C1 segment of cervical spinal cord (tissue), 14 donors: ENCODE measurements at places on chromosomes 6 and 20.

DNA sequence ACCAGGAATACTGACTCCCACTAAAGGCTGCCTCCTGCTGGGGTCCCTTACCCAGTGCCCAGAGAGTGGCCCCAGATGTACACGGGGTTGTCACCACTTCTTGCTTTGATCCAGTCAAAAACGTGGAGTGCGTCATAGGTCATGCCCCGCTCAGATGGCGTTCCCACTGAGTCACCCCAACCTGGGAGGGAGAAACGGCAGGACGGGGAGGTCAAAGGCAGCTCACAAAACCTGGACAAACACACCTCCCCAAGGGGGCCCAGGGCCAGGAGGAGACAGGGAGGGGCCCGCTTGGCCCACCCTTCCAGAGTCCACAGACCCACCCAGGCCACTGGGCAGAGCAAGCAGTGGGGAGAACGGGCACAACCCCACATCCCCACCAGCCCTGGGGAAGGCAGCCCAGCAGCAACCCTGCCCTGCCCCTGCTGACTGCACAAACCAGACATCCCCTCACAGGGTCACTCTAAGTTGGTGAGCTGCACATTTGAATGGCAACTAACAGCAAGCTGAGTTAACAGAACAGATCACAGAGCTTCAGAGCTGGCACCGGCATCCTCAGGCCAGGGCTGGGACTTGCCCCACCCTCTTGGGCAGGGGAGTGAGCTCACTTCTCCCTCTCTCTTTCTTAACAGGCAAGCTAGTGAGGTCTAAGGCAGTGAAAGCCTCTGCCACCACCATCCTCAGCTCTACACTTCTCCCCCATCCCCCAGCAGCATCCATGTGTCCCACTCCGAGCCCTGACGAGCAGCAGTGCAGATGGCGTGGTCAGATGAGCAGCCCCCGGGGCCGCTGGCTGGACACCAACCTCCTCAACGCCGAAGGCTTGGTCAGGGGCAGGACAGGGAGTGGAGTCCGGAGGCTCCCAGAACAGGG lies 61.7 kb downstream of the PYGB start:
- DNase-seq = no peak

- no peak for DNase-seq
These were observed 238.9 kb downstream of the TBC1D7 start for GRCh38 chr6:13089296-13089994.

DNA sequence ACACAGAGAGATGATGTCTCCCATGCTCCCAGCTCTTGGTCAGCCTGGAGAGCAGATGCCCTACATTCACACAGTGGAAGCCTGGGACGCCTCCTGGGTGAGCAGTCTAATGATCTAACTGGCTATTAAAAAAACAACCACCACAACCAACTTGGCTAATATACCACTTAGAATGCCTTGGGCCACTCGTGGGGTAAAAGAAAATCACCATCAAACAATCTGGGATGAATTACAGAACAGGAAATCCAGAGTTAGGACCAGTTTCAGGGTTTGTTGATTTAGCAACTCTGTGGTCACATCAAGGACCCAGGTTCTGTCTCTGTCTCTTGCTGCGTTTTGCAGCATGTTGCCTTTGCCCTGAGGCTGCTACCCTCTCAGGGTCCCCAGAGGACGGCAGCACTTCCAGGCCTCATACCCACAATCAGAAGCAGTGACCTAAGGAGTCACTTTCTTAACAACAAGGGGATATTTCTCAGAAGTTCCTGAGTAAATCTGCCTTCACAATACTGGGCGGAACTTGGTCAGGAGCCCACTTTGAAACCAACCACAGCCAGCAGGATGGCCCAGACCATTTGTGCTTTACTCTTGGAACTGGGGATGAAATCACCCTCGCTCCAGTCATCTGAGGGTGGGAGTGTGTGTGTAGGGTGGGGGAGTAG lies 118.7 kb downstream of the CLIC5 start:
- DNase-seq = no peak

GRCh38 chr6:170106906-170107525 lies 183.9 kb downstream of the DLL1 start:
- DNase-seq = no peak

- DNase-seq = no peak
These were observed 76.0 kb downstream of the MKKS start for GRCh38 chr20:10357974-10358373.

GRCh38 chr20:58682656-58683531 lies 9.7 kb upstream of the NPEPL1 start:
- DNase-seq = no peak

DNA sequence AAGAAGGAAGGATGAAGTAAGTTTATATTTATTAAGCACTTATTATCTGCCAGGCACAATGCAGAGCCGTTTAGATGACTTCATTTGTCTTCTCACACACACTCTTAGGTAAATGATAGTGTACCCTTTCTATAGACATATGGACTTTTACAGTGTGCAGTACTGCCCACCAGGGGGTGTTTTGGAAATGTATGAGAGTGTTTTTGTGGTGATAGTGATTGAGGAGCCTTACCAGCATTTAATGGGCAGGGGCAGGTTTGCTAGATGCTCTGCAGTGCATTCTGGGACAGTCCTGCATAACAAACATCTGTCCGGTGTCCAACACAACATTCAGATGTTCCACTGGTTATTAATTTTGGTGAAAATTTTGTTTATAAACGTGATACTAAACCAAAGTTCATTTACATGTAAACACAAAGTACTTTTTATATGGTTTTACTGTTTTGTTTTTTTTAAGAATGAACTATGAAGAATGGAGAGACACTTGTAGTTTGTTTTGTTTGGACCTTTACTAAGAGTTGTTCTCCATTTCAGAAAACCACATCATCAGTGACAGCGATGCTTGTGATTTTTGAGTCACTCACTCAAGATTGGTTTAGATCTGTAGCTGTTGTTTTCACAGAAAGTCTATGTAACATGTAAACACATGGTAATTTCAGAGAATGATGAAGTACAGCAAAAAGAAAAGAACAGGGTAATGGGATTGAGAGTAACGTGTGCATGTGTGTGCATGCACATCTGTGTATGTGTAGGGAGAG lies 19.9 kb downstream of the KCNS1 start:
- no peak for DNase-seq

GRCh38 chr6:157809613-157810012 lies 13.4 kb upstream of the SNX9 start:
- no peak for DNase-seq

DNA sequence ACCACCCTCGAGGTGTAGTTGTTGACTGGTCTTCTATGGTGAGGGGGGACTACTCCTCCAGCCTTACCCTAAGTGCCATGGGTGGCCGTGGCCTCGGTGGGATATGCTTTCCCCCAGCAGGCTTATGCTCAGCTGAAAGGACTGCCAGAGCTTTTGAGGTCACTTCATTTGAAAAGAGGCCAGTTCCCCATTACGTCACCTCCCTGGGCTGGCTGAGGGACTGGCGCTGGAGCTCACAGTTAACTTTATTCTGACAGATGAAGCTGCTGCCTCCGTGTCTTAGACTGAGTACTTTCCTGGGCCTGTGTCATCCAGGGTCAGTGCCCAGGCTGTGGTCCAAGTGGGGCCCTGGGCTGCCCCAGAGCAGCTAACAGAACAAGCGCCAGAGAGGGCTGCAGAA lies 42.8 kb upstream of the PCMTD2 start:
- DNase-seq = peak; percentile 19

GRCh38 chr6:123518441-123519188 lies 118.1 kb downstream of the TRDN start:
- no peak for DNase-seq

- DNase-seq = no peak
These were observed 74.7 kb downstream of the PTCHD4 start for GRCh38 chr6:48036316-48036715.

GRCh38 chr6:50653253-50653652 lies 60.1 kb upstream of the TFAP2D start:
- no peak for DNase-seq

- DNase-seq = no peak
These were observed 46.4 kb upstream of the FERMT1 start for GRCh38 chr20:6169251-6169650.

GRCh38 chr6:128144320-128144719 lies 243.5 kb upstream of the THEMIS start:
- no peak for DNase-seq

DNA sequence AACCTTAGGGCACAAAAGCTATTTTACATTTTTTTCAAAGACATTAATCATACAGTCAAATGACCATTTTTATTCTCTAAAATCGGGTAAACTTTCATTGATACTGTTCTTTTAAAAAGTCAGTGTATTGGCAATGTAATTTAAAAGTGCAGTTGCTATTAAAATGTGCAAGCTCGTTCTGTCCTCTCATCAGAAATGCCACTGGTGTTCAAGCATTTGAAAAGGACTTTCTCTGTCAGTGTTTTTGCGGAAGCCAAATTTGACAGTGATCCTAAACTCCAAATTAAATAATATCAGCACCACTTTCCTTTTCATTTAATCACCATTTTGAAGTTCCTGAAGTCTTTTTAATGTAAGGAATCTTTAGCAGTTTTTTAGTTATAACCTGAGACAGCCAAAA lies 69.6 kb downstream of the AFG1L start:
- DNase-seq = no peak

DNA sequence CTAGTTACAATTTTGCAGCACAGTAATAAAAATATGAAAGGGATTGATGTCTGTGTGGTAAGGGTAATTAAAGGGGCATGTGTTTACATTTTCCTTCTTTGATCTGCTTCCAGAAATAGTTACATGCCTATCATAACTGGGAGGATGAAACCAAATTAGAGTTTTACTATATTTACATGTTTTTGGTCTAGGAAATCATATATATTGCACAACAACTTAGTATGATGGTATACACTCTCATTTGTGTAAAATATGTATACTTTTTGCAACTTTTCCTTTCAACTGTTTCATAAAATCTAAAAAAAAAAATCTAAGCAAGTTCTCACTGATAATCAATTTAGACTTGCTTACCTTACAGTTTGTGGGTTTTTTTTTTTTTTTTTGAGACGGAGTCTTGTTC lies 32.2 kb downstream of the DCBLD1 start:
- DNase-seq = no peak

GRCh38 chr6:11258260-11259237 lies 26.1 kb upstream of the NEDD9 start:
- no peak for DNase-seq

GRCh38 chr20:12966468-12967085 lies 42.2 kb upstream of the SPTLC3 start:
- DNase-seq = no peak

- no peak for DNase-seq
These were observed 30.7 kb downstream of the CDH22 start for GRCh38 chr20:46277602-46278001.

DNA sequence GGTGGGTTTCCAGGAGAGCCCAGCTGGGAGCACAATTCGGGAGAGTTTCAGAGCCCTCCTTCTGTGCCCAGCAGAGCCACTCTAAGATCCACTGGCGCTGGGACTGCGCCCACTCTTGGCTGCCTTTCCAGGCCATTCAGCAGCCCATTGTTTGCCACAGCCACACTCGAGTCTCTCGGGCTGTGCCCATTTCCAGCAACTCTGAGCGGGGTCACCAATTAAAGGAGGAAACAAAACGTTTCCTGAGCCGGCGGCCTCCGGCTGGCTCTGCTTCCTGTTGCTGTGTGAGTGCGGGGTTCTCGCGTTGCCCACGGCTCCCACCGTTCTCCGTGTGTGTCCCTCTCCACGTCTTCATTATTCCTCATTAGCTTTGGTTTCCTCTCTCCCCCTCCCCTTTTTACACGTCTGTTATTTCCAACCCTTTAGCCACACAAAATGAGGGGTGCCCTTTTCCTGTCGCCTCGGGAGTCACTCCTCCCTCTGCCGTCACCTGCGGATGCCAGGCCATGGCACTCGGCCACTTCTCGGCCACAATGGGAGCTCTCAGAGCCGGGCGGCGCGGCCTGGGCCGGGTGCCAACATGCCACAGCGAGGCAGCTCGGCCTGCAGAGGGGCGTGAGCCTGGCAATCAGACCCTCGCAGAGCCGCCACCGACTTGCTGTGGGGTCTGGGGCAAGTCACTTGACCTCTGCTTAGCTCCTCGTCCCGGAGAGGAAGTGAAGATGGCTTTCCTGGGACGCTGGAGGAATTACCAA lies 94.3 kb upstream of the NKX2-2 start:
- peak; percentile 86 for DNase-seq

GRCh38 chr6:33299237-33299944 lies 649 bp upstream of the RGL2 start:
- DNase-seq = peak; percentile 83

DNA sequence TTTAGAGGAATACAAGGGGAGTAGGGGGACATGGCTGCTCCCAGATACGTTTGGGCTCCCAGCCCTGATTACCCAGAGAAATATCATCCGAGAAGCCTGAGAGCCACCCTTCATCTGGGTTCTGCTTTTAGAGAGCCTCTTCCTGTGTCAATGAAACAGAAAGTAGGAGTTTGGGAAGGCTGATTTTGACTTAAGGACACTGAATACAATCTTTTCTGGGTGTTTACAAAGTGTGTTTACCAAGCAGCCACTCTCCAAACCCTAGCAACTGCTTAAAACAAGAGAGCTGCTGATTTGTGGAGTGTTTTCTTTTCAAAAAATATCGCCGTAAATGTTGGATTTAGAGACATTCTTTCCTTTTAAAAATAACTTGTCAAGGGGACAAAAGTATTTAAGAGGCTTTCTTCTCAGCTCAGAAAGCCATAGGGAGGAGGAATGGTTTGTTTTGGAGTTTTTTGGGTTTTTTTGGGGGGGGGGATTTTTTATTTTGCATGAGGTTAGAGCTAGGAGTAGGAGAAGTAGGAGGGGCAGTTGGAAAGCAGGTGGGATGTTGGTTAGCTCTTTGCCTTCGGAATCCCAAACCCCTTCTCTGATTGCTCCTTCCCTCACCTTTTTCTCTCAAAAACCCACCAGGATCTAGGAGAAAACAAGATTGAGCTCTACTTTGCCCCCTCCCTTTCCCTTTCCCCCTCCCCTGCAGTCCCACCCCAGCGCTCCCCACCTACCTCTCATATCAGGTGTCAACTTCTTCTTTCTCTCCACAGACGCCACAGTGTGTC lies 12.4 kb downstream of the MAFB start:
- DNase-seq = no peak

- DNase-seq = no peak
These were observed 6.2 kb downstream of the HEBP2 start for GRCh38 chr6:138410048-138410735.

DNA sequence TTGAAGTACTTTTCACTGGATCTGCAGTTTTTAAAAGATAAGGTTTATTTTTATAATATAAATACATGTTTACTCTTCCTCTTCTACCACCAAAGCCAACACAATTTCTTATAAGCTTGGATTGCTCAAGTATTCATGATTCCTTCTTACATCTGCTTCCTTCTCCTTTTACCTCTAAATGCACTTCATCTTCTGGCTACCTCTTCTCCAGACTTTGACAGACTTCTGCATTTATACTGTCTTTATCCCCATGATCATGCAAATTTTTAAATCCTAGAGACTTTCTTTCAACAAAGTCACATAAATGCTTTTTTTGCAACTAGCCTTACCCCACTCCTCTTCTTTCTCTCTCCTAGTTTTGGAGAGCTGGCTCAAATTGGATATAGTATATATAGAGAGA lies 142.9 kb downstream of the TFAP2B start:
- DNase-seq = no peak
